ENCODE measurements at places on chromosomes 3 and 15.

- DNase-seq, result no peak
These were observed 101.6 kb downstream of the SRGAP3 start for GRCh38 chr3:9147896-9148266.

GRCh38 chr3:132350814-132351213, 33.6 kb downstream of the ACP3 start:
- no peak for DNase-seq

- DNase-seq, result no peak
These were observed 18.1 kb upstream of the TMEM40 start for GRCh38 chr3:12777171-12777570.

- DNase-seq, result no peak
These were observed 9.7 kb downstream of the WDR5B start for GRCh38 chr3:122406198-122406597.

GRCh38 chr15:74368121-74368520, 675 bp upstream of the CYP11A1 start:
- DNase-seq, result no peak

DNA sequence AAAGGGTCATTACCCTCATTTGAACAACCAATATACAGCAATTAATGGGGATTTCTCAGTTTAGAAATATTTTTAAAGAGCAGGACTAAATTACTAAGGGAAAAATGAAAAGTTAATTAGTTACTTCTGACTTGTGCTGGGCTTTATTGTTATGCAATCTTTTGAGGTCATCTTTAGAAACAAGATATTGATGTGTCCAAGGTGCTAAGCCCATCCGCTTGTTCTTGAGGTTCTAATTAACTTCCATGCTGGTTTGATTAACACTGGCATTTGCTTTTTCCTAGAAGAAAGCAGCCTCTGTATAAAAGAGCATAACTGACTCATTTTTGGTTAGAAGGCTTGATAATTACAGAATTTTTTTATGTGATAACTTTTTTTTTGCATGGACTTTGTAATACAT, 256.5 kb upstream of the AGTR1 start:
- DNase-seq, result no peak

GRCh38 chr3:32868719-32869512, 51.1 kb downstream of the TRIM71 start:
- DNase-seq, result no peak

GRCh38 chr3:197426121-197426566, 127.7 kb upstream of the DLG1 start:
- DNase-seq, result no peak

DNA sequence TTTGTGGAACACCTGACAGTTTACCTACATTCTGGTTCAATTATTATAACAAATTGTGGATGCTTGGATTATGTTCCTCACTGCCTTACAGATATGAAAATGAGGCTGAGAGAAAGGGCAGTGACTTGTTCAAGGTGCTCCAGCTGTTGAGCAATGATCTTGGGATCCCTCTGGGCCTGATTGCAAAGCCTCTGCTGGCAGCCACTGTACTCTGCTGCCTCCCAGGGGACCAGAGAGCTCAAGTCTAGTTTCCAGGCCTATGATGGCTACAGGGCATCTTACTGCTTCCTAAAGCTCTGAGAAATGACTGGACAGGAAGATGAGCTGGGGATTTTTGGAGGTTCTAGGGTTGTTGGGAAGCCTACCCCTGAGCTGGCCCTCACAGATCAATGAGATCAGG, 2.3 kb upstream of the SHC4 start:
- no peak for DNase-seq

DNA sequence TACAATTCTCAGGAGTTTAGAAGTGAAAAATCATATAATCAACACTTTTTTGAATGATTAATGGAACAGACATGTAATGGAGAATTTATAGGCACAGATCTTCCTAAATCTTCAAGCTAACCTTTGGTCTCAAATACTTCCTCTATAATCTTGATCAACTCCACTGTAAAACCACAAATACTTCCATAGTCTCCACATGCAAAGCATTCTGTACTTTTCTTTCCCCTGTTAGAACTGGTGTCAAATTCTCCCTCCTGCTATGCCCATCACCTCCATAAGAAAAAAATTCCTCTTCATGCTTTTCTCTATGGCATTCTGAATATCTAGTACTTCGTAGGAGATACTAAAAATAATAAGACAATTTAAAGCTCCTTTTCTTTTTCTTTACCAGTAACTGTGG, 214.3 kb downstream of the ADAMTS9 start:
- no peak for DNase-seq

DNA sequence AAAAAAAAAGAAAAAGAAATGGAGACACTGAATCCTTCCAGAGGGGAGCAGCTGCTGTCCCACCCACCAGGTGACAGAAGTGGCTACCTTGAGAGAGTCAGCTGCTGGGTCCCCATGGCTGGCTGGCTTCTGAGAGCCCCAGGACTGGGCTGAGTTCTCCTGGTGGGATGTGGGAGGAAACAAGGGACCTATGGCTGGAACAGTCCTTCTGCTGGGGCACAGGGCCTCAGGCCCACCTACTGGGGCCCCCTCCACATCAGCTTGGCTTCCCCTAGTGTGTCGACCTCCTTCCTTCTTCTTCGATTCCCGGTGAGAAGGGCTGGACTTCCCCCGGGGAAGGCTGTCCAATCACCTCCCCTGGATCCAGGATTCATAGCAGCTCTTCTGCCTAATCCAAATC, 32.3 kb downstream of the PRR20G start:
- no peak for DNase-seq

DNA sequence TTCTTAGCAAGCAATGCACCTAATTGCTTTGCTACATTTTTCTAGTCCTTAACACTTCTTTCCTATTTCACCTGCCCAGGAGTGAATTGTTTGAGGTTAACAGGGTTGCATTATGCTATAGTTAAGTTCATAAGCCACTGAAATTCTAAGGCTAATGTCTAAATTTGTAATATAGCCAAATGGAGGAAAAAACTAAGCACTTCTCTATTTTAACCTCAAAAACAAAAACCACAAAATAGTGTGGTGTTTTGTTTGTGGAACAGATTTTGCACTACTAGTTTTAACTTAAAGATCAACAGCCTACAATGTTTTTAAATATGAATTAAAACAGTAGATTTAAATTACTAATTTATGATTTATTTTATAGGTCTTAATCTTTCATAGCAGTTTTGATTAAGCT, 5.5 kb downstream of the ATOSA start:
- DNase-seq, result no peak

- DNase-seq, result no peak
These were observed 331.1 kb downstream of the TBC1D5 start for GRCh38 chr3:17411157-17411877.

DNA sequence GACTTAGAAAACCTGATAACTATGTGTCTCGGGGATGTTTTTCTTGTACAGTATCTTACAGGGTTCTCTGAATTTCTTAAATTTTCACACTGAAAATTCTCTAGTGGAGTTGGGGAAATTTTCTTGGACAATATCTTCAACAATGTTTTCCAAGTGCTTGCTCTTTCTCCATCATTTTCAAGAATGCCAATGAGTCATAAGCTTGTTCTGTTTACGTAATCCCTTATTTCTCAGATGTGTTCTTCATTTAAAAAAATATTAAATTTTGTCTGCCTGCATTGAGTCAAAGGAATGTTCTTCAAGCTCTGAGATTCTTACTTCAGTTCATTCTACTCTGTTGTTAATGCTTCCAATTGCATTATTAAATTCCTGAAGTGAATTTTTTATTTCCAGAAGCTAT, 21.9 kb upstream of the PLSCR2 start:
- no peak for DNase-seq

- no peak for DNase-seq
These were observed 27.2 kb downstream of the INTS14 start for GRCh38 chr15:65583701-65584100.

- peak; percentile 7 for DNase-seq
These were observed 48.4 kb downstream of the HES1 start for GRCh38 chr3:194184265-194184751.

Data from AG09319 (cell line).